ENCODE measurements at places on chromosomes 12 and 14. TPM values are rescaled to one million over a fixed set of nuclear protein-coding genes. Genes with fewer than 3 reads are reported as not detected.

GARIN6 gene
- not detected for total RNA-seq

GRCh38 chr12:82517027-82517426, 158.7 kb downstream of the METTL25 start:
- no peak overlapping the region for H3K27ac ChIP-seq
- no peak for DNase-seq
- no peaks in the 10 kb centered on the region for H3K27me3 ChIP-seq
- no peak overlapping the region for H3K4me3 ChIP-seq
- H3K4me1 ChIP-seq = no peaks in the 10 kb centered on the region
- no peaks in the 10 kb centered on the region for H3K36me3 ChIP-seq

GRCh38 chr14:99177046-99177655, 94.8 kb downstream of the BCL11B start:
- no peak overlapping the region for H3K27ac ChIP-seq
- DNase-seq = no peak
- H3K27me3 ChIP-seq = no peaks in the 10 kb centered on the region
- H3K36me3 ChIP-seq = no peaks in the 10 kb centered on the region
- no peaks in the 10 kb centered on the region for H3K4me1 ChIP-seq

DNA sequence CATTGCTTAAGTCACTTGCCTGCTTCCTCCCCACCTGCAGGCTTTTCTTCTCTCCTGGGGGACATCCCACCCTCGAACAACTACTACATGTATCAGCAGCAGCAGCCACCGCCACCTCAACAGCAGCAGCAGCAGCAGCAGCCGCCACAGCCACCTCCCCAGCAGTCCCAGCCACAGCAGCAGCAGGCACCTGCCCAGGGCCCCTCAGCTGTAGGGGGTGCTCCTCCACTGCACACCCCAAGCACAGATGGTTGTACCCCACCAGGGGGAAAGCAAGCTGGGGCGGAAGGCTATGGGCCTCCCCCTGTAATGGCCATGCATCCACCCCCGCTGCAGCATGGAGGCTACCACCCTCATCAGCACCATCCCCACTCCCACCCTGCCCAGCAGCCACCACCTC, 15.3 kb downstream of the FOXJ2 start:
- no peaks in the 10 kb centered on the region for H3K27me3 ChIP-seq
- H3K27ac ChIP-seq = no peak overlapping the region
- DNase-seq = no peak
- H3K4me1 ChIP-seq = peaks cover 20% of the 10 kb centered on the region
- H3K36me3 ChIP-seq = peaks cover 85% of the 10 kb centered on the region

- H3K4me1 ChIP-seq = no peaks in the 10 kb centered on the region
- DNase-seq = no peak
- H3K4me3 ChIP-seq = no peak overlapping the region
- H3K36me3 ChIP-seq = no peaks in the 10 kb centered on the region
- no peak overlapping the region for H3K27ac ChIP-seq
These were observed 578.7 kb upstream of the SEL1L start for GRCh38 chr14:82112210-82112839.

Measured in activated B cell treated with CpG ODN at 0.5 μM for 24 hours (primary cell).